ENCODE measurements at places on chromosomes 7 and 10.

GRCh38 chr7:154699417-154699816, 303.5 kb downstream of the PAXIP1 start:
- DNase-seq = no peak

DNA sequence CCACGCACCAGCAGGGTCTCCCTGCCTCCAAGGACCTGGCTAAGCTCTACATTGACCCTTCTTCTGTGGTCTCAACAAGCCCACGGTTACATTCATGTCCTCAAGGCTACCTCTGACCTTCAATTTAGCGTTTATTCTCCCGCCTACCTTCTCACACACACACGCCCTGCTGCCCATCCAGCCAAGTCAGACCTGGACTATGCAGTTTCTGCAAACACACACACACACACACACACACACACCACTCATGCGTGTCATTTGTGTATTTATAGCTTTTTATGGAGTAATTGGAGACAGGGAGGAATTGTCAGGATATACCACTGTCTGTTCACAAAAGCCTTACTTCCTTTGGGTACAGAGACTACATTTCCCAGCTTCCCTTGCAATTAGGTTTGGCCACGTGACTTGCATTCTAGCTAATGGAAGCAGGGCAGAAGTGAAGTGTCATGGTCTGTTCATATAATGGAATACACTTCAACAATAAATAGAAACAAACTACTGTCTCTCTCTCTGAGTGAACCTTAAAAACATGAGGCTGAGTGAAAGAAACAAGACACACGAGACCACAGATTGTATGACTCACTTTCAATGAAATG, 53.8 kb upstream of the CPXM2 start:
- DNase-seq = peak; percentile 32

GRCh38 chr7:103879411-103879810, 110.0 kb downstream of the RELN start:
- no peak for DNase-seq

DNA sequence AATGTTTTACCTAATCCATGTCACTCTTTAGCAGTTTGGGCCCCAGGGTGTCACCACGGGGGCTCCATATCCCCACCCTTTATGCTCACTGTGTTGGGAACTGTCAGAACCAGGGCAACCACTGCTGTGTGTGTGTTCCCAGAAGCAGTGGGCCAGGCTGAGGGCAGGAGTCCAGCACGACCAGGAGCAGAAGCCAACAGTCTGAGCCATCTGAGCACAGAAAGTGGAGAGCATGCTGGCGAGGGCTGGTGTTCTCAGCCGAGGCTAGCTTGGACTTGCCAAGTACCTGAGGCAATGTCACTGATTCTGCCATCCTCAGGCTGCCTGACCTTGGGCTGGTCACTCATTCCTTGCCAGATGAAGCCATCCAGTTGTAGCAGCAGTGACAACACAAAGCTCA, 285.0 kb downstream of the BMPER start:
- DNase-seq = no peak

- DNase-seq = no peak
Measured at GRCh38 chr7:12139416-12139815, 71.7 kb upstream of the TMEM106B start.

- DNase-seq = no peak
Measured at GRCh38 chr10:128624656-128625530, 498.7 kb upstream of the MKI67 start.

GRCh38 chr10:108385963-108386362, 1221.5 kb upstream of the SORCS1 start:
- DNase-seq = no peak

GRCh38 chr7:66747881-66748511, 7.5 kb downstream of the RABGEF1 start:
- DNase-seq = no peak

- no peak for DNase-seq
Measured at GRCh38 chr10:125773687-125774543, 1.7 kb downstream of the MMP21 start.

DNA sequence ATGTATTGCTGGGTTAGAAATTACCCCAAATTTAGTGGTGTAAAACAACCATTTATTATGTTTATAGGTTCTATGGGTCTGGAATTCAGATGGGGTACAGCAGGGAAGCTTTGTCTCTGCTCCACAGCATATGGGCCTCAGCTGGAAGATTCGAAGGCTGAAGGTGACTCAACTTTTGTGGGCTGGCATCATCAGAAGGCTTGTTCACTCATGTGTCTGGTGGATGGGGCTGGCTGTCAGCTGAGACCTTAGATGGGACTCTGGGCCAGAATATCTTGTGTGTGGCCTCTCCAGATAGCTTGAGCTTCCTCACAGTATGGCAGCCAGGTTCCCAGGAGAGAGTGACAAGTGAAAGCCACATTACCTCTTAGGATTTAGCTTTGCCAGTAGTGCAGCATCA, 45.9 kb downstream of the ZNF503 start:
- DNase-seq = no peak

DNA sequence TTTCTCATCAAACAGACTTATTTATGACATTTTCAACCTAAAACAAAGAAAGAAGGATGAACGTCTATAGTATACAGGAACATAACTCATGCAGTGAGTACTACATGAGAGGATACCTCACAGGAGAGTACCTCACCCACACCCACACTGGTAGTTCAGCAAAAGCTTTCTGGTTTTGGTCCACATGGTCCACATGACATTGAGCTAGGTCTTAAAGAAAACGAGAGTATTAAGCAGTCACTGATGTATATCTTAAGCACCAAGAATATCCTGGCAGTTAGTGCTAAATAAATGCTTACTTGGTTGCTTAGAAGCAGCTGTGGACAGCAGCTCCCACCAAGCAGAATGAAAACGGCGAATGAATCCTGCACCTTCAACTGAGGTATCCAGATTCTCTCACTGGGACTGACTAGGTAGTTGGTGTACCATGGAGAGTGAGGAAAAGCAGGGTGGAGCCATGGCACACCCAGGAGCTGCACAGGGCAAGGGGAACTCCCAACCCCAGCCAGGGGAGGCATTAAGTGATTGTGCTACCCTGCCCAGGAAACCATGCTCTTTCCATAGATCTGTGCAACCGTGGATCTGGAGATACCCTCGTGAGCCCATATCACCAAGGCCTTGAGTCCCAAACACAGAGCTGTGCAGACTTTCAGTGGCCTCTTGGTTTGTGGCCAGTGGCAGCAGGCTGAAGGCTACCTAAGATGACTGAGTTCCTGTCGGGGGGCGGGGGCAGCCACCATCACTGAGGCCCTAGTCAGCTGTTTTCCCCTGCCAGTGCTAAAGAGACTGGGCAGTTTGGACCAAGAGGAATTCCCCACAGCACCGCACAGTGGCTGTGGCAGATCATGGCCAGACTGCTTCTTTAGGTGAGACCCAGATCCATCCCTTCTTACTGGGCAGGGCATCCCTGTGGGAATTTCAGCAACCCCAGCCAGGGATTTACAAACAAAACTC, 143.4 kb downstream of the SGMS1 start:
- no peak for DNase-seq

DNA sequence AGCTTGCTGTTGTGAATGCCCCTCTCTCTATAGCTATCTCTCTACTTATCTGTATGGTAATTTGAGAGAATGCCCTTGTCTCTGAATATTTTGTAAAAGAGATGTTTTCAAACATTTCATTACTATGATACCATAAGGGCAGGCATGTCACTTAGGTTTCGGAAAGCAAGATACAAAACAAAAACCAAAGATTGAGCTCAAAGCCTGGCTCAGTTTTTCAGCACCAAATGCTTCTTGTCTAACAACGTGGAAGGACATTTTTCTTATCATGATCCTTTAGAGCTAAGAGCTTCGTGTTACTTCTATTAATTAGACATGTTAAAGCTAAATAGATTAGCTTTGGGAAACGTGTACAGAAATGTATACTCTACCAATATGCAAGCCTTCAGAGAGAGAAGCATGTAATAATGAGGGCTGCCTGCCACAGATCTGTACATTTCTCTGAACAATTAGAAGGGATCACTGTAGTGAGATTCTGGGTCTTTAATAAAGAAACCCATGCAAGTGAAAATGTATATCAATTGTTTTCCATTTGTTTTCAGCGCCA, 148.9 kb downstream of the ARID5B start:
- DNase-seq = no peak

GRCh38 chr10:104921763-104922162, 280.7 kb downstream of the SORCS3 start:
- no peak for DNase-seq

GRCh38 chr7:48053736-48054135, 18.4 kb downstream of the C7orf57 start:
- DNase-seq = no peak

DNA sequence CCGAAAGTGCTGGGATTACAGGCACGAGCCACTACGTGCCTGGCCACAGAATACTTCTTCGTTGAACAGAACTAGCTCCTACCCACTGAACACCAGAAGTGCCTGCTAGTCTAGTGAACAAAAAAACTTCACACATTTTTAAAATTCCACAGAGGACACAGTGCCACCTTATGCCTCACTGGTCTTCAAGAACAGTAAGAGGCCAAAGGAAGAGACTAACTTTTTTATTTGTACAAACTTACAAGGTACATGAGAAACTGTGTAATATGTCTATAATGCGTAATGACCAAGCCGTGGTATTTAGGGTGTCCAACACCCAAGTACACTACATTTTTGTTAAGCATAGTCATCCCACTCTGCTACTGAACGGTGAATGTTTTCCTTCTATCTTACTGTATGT, 144.4 kb upstream of the PTER start:
- DNase-seq = no peak

DNA sequence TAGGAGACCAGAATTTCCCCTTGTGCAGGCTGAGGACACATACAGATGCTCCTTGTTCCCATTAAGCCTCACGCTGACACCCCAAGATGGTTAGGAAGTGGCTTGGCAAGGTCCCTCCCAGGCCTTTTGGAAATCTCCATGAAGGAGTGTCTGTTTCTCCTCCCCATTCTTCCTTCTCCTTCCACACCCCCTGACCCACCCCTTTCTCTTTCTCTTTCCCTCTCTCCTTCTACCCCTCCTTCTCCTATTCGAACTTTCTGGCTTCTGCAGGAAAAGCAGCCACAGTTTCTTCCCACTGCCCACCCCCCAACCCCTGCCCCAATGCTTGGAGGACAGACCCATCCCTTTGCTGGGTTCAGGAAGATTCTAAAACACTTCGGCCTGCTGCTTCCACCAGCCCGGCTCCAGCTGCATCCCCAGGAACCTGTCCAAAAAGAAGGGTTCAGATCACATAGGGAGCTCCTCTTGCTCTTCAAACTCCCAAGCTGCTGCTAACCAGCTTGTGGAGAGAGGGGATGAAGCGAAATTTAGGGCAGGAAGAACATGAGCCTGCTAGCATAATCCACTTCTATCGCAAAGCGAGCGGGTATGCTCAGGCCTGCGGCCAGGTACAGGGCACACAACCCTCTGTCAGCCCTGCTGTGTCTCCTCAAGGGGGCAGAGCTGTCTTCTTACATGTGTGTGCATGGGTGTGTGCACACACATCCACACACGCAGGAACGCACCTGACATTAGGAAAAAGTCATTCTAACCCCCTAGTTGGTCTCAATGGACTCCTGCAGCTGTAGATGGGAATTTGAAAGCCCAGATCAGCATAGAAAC, 80.4 kb downstream of the PPP1R3C start:
- DNase-seq = peak; percentile 4

- DNase-seq = no peak
Measured at GRCh38 chr7:4472728-4473127, 209.4 kb upstream of the FOXK1 start.
